ENCODE measurements at places on chromosomes 7 and 10. TPM values are rescaled to one million over a fixed set of nuclear protein-coding genes. Genes with fewer than 3 reads are reported as not detected.

The FRA10AC1 gene
- 12.7 TPM for polyA plus RNA-seq

The MLXIPL gene
- polyA plus RNA-seq = 0.71 TPM

The TMEM196 gene
- polyA plus RNA-seq = 0.02 TPM

DNA sequence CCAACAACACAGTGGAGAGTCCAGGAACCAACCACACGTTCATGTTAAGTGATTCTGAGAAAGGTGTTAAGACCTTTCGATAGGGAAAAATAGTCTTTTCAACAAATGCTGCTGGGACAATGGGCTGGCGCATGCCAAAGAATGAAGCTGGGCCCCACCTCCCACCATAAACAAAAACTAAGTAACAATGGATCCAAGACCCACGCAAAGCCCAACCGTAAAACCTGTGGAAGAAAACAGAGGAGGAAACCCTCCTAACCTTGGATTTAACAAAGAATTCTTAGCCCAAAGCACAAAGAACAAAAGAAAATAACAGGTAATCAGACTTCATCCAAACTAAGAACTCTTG lies 272.8 kb downstream of the ELFN1 start:
- no peaks in the 10 kb centered on the region for H3K27me3 ChIP-seq
- H3K4me3 ChIP-seq = no peak overlapping the region
- H3K36me3 ChIP-seq = no peaks in the 10 kb centered on the region
- DNase-seq = no peak
- H3K4me1 ChIP-seq = peaks cover 9% of the 10 kb centered on the region

DNA sequence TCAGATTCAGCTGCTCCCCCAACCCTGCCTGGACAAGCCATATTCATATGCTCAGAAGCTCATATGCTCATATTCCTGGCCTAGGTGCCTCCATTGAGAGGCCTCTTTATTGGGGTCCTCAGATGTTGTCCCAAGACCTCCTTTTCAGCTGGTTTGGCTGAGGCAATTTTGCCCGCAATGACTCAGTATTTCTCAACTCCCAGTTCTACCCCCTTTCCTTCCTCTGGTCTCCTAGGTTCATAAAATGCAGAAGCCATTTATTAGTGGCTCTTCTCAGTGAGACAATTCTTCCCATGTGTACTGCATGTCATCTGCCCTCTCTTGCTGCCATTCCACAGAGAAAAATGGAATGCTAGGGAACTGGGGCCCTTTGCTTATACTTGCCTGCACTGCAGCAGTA lies 110.7 kb downstream of the INHBA start:
- H3K27me3 ChIP-seq = no peaks in the 10 kb centered on the region
- no peak overlapping the region for H3K27ac ChIP-seq
- H3K4me1 ChIP-seq = no peaks in the 10 kb centered on the region
- no peaks in the 10 kb centered on the region for H3K36me3 ChIP-seq

- no peaks in the 10 kb centered on the region for H3K27me3 ChIP-seq
- DNase-seq = no peak
- H3K27ac ChIP-seq = no peak overlapping the region
- H3K4me3 ChIP-seq = no peak overlapping the region
- no peaks in the 10 kb centered on the region for H3K36me3 ChIP-seq
- peaks cover 5% of the 10 kb centered on the region for H3K4me1 ChIP-seq
Measured at GRCh38 chr7:41832941-41833340, 130.1 kb upstream of the INHBA start.

DNA sequence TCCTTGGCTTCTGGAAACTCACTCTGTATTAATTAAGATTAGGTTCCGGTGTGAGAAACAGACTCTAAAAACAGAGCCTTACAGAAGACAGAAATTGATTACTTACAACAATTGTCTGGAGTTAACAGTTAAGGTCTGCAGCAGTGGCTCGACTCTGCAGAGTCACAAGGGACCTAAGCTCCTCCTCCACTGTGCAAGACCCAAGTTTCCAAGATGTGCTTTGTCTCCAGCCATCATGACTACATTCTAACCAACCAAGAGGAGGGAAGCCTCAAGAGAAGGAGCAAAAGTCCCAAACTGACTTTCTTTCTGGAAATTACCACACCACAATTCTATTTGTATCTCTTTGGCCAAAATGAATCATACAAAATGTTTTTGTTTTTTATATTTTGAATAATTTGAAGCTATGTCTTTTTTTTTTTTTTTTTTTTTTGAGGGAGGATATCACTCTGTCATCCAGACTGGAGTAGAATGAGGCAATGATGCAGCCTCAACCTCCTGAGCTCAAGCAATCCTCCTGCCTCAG lies 14.2 kb upstream of the ODAD2 start:
- DNase-seq = no peak
- H3K4me1 ChIP-seq = no peaks in the 10 kb centered on the region
- H3K36me3 ChIP-seq = no peaks in the 10 kb centered on the region
- H3K27ac ChIP-seq = no peak overlapping the region
- H3K4me3 ChIP-seq = no peak overlapping the region

DNA sequence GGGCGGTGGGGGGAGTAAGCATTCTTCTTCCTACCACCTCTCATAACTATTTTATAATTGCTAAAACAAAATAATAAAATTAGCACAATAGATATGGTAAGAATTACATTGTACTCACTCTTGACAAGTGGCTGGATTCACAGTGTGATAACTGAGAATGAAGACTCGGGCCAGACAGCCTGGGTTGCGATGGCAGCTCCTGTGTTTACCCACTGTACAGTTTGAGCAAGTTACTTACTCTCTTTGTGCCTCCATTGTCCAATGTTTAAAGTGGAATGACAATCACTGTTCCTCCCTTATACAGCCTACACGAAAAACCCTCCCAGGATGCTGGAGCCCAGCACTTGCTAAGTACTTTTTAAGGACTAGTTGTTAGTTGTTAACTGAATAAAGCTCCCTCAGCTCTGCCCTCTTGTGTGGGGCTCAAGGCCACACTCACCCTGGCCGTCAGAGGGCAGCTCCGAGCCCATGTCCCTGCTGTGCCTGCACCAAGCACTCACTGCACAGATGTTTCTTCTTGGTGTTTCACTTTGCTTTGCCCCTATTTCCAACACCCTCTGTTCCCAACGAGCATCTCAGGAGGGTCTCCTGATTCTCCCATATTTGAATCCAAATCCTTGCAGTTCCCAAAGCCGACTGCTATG lies 56.4 kb upstream of the NPS start:
- H3K27me3 ChIP-seq = no peaks in the 10 kb centered on the region
- no peaks in the 10 kb centered on the region for H3K36me3 ChIP-seq
- no peak overlapping the region for H3K4me3 ChIP-seq
- H3K4me1 ChIP-seq = no peaks in the 10 kb centered on the region
- no peak overlapping the region for H3K27ac ChIP-seq

DNA sequence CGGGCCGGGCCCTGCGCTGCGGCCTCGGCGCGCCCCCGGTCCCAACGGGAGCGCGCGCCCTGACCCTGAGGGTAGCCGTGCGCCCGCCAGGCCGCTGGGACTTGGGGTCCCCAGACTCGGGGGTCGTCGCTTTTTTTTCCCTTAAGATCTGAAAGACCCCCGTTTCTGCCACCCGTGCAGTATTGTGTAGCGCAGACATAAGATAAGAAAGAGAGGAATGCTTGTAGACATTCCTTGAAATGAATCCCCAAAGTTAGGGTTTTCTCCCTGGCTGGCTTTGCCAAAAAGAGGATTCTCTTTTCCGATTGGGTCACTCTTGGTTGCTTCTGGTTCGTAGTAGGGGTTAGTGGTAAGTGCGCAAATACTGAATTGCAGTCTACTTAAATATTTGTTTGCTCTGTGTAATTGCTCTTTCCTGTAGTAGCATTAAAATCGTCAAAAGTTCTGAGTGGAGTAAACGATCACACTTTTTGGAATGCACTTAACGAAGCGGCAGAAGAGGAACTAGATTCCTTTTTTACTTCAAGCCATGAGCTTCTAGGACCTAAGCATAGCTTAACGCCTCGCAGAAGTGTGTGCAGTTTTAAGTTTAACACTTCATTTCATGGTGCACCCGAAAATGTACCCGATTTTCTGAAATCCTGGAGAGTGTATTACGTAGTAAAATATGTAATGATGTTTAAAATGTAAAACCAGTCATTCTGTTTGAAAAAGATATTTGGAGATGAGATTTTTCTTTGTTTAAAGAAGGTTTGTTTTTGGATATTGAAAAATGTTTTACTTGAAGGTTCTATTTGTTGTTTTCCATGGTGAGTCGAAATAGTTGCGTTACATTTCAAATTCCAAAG lies 1.3 kb downstream of the CUL1 start:
- no peaks in the 10 kb centered on the region for H3K27me3 ChIP-seq
- H3K4me3 ChIP-seq = peak overlapping the region; percentile 73
- peaks cover 13% of the 10 kb centered on the region for H3K4me1 ChIP-seq
- no peak for DNase-seq

Data from ovary (tissue), 10 donors.